ENCODE measurements at places on chromosomes 5 and 9.

- no peak for DNase-seq
Measured at GRCh38 chr5:957748-958485, 50.7 kb upstream of the NKD2 start.

- DNase-seq: no peak
Measured at GRCh38 chr5:33300209-33300742, 140.5 kb upstream of the TARS1 start.

DNA sequence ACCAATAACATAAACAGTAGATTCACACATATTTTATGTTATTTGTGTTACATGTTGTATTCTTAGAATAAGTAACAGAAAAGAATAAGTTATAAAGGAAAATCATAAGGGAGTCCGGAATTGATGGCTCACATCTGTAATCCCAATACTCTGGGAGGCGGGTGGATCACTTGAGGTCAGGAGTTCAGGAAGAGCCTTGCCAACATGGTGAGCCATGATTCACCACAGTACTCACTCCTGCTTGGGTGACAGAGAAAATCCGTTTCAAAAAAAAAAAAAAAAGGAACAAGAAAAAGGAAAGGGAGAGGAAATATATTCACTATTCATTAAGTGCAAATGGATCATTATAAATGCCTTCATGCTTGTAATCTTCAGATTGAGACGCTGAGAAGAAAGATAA is 533.3 kb upstream of the CDH9 start:
- DNase-seq: no peak

DNA sequence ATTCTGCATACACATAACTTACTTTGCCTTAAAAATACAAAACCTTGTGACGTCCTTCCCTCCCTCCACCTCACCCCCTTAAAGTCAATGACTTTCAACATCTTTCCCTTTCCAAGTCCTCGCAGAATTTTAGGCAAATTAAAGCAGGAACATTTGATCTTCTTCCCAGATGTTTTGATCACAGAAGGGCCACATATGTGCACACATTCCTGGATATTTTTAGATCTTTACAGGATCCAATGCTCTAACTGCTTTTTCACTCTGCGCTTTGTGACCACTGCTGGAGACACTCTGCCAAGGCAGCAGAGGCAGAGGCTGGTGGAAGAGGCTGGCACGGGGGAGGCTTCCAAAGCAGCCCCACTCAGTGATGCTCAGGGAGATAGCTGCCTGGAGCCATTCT is 130.7 kb downstream of the SEC61B start:
- no peak for DNase-seq

- DNase-seq: peak; percentile 28
Measured at GRCh38 chr5:77168879-77169244, 41.6 kb upstream of the PDE8B start.

DNA sequence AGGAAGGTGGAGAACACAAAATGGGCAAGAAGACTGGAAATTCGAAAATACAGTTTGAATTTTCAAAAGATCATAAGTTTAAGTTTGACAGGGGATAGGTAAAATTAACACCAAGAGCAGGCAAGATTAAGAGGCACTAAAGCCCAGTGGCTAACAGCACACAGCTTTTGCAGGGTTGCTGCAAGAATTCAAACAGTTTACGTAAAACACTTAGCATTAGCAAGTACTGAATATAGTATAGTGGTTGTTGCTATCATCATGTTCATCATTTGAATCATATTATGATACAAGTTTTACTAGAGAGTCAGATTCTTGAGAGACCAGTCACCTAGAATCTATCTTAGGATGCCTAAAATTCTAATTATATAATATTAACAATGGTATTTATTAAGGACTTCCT is 61.2 kb upstream of the IFNK start:
- no peak for DNase-seq

DNA sequence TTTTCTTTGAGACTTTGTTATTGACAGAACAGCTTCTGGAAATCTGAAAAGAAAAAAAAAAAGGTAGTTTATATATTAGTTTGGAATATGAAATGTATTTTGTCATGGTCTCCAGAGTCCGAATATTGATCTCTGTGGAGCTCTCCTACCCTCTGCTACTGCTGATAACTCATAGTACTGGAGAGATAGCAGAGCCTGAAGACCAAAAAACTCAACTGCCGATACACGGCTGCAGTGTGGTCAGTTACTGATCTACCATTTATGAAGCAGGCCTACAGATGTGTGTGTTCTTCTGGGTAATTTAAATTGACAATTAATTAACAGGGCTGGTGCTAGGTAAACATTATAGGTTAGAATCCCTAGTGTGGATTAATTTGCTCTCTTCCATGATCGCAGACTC is 3.8 kb upstream of the FAM120A start:
- DNase-seq: no peak

Data from HFFc6 (cell line).